ENCODE measurements at places on chromosomes 7 and 10.

DNA sequence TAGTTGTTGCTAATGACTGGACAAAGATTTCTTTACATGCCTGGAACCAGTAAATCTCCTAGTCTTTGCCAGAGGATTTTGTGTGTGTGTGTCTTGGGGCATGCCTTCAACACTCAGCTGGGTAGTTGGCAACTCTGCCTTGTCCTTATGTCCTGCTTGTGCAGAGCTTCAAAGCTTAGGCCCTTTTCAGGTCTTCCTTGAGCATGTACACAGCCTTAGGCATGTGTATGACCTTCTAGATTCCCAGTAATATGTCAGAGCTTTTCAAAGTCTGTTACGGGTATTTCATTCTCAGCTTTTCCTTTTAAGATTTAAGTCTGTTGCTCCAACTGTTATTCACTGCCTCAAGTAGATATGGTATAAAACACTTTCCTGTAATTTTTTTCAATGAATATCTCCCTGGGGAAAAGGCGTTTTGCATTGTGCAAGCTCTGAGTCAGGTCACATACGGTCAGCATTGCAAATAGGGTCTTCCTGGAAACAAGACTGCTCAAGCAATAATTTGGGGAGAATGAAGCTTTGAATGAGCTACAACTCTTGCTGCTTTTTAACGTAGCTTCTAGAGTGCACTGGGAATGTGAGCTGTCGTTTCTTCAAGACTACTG is 25.5 kb downstream of the SHOC2 start:
- DNase-seq: no peak

- DNase-seq: no peak
Observed at GRCh38 chr10:118840071-118840775, 85.5 kb upstream of the CACUL1 start.

- DNase-seq: no peak
Observed at GRCh38 chr10:124522131-124522932, 60.7 kb downstream of the LHPP start.

DNA sequence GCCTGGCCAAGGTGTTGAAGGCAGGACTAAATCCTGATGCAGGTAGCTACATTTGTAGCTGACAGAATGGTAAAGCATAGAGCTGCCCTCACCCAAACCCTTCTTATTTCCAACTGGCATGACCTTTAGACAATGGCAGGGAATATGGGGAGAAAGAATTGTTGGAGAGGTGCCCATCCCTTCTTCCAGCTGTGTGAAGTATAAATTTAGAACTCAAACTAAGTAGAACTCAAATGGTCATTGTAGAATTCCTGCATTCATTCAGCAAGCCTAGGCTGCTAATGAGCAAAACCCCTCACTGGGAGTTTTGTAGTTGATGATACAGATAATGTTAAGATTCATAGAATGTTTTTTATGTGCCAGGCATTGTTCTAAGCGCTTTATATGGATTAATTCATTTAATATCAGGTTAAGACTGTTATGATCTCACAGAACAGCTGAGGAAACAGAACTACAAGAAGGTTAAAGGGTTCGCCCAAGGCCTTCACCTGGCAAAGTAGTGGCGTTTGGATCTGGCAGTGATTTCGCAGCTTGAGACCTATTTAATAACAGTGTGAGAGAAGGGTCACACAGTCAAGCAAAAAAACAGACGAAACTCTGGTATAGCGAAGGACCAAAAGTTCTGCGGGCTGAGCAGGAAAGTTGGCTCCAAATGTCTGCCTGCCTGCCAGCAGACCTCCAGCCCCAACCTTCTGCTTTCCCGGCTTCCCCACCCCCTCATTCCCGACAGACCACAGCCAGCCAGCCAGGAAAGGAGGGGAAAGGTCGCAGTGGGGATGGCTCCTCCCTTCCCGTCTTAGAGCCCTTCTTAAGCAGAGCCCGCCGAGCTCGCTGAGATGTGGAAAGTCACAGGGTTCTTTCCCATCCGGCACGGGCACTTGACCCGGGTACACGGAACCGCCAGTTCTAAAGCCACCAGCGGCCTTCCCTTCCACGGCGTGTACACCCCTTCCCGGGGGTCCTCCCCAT is 1.6 kb upstream of the HILPDA start:
- DNase-seq: no peak

DNA sequence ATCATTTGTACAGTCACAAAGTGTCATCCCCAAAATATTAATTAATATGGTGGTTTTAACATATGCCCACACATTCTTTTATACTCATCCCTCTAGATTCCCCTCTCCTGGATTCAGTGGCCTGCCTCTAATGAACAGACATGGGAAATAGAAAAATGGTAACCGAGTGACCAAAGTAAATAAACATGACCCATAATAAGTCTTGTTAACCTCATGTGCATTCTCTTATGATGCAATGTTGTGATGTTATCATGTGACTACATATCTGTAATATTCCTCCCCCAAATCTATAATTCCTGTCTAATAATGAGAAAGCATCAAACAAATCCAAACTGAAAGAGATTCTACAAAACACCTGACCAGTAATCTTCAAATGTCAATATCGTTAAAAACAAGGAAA is 164.5 kb upstream of the PRSS1 start:
- DNase-seq: no peak

GRCh38 chr7:35508623-35509400 is 186.1 kb downstream of the HERPUD2 start:
- no peak for DNase-seq

- DNase-seq: no peak
Observed at GRCh38 chr7:124208173-124208572, 175.3 kb upstream of the TMEM229A start.

- no peak for DNase-seq
Observed at GRCh38 chr10:27104919-27105318, 4.6 kb upstream of the ANKRD26 start.

- no peak for DNase-seq
Observed at GRCh38 chr10:119461923-119462322, 80.6 kb downstream of the RGS10 start.

GRCh38 chr10:108591417-108591816 is 1331.9 kb downstream of the XPNPEP1 start:
- DNase-seq: no peak

- no peak for DNase-seq
Observed at GRCh38 chr10:128576943-128577670, 450.9 kb upstream of the MKI67 start.

DNA sequence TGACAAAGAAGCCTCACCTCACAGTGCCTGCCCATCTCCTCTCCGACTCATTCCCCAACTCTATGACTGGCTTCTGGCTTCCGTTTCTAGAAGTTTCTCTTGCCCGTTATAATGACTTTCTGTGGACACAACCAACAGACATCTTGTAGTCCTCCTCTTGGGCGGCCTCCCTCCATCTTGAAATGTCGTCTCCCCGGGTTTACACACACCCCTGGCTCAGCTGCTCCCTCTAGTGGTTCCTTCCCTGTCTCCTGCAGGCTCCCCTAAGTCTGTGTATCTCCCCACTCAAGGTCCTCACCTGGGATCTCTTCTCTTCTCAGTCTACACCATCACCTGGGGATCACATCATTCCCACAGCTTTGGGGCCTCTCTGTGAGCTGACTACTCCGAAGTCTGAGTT is 123.4 kb upstream of the NEBL start:
- DNase-seq: no peak

DNA sequence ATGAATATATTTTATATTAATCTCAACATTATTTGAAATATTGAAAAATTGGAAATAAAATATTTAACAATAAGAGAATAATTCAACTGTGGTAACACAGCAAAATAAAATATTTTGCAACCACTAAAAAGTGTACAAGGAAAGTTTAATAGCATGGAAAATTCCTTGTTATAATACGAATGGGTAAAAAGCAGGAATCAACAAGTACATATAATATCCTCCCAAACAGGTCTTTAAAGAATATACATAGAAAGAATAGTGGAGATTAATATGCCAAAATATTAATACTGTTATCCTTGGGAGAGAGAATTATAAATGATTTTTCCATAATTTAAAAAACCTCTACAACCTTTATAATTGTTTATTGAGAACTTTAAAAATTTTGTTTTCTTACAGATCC is 1.0 kb downstream of the DNAJC12 start:
- no peak for DNase-seq

- DNase-seq: no peak
Observed at GRCh38 chr10:48472501-48473069, 132.3 kb downstream of the ARHGAP22 start.

DNA sequence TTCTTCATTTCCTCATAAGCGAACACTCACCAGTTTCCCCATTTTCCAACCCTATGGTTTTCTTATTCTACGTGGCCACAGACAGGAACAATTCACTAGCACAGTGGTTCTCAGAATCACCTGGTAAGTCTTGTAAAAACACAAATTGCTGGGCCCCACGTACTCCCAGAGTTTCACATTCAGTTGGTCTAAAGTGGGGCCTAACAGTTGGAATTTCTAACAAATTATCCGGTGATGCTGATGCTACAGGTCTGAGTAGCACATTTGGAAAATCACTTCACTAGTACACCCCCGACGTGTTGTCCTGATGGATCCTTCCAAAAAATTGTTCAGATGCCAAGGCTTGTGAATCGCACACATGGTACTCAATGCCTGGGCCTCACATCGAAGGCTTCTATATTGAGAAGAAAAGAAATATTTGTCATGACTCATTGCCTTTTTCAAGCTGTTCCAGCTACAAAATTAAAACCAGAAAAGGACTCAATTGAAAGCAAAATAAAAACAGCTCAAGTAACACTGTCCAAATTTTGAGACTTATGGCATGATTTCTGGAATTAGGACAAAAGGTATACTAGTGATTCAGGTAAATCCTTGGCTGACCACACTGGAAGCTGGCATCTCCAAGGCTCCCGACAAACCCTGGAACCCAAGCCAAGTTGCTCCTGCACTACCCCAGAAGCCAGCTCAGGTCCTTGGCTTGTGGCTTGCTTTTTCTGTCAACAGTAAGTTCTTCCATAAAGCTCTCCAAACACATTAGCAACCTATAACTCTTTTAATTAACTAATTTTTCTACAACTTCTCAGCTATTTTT is 12.9 kb upstream of the VIM start:
- no peak for DNase-seq

DNA sequence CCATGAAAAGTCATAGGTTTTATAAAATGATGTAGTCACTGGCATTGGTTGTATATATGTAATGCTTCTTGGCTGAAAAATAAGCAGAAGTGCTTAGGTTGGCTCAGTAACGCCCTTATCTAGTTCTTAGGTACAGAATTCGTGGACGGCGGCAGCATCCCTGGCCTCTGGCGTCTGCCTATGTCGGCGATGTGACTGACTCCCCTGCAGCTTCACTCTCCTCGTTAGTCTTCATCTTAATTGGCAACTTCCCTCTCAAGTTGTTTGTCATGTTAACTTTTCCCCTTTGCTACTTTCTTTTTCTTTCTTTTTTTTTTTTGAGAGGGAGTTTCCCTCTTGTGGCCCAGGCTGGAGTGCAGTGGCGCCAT is 18.5 kb downstream of the CHST12 start:
- DNase-seq: no peak
